Progenitor cell of endocrine pancreas (in vitro differentiated cells): ENCODE measurements at places on chromosomes 7 and 10. TPM values are rescaled to one million over a fixed set of nuclear protein-coding genes. Genes with fewer than 3 reads are reported as not detected.

DNA sequence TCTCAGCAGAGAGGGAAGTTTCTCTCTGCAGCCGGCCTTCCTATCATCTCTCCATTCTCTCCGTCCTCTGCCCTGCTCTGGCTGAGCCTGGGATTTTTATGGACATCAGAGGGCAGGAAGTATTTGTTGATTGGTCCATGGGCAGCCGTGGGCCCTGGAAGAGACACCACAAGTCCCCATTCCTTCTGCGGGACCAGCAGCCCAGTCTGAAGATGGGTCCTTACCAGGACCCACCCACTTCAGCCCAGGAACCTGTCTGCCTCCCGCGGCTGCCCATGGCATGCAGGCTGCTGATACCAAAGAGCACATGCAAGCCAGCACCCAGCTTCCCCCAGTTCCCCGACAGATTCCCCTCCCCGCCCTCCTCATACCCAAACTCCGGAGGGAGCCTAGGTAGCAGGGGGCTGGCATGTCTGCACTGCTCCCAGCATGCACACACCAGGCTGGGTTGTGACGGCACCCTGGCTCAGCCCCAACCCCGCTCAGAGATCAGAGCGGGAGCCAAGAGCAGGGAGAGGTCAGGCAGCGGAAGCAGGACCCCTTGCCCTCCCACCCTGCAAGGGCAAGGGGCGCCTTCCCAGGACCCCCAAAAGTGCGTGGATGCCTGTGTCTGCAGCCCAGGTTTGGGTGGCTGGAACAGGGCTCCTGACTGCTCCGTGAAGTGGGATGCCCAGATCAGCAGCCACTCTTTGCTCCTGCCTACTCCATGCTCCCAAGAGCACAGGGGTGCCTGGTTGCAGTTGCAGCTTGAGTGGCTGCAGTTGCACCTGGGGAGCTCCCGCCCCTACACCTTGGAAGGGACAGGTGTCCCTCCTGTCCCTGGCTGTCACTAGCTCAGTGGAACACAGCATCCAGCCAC, 538.6 kb upstream of the POT1 start:
- DNase-seq = no peak

GRCh38 chr7:111763221-111763801, 201.0 kb upstream of the IMMP2L start:
- DNase-seq = no peak

DNA sequence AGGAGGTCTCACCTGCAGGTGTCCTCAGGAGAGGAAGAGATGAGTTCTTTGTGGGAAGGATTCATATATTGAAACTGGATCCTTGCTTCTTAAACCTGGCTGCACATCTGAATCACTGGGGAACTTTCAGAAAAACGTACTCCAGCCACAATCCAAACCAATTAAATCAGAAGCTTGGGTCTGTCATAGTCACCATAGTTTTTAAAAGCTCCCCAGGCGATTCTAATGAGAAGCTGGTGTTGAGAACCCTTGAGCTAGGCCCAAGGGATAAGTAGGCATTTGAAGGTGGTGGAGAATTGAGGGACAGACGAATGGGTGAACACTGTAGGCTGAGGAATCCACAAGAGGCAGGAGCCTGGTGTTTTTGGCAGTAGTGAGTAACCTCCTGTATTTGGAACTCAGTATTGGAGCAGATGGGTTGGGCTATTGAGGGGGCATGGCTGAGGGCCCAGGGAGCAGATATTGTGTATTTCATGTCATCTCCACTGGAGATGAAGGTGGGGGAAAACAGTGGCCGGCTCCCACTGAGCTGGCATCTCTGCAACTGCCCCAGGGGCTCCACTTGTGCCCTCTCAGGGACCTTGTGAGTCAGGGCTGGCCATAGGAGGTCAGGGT, 14.5 kb downstream of the ADCYAP1R1 start:
- DNase-seq = no peak

GRCh38 chr10:20622531-20623211, 274.4 kb downstream of the NEBL start:
- no peak for DNase-seq

DNA sequence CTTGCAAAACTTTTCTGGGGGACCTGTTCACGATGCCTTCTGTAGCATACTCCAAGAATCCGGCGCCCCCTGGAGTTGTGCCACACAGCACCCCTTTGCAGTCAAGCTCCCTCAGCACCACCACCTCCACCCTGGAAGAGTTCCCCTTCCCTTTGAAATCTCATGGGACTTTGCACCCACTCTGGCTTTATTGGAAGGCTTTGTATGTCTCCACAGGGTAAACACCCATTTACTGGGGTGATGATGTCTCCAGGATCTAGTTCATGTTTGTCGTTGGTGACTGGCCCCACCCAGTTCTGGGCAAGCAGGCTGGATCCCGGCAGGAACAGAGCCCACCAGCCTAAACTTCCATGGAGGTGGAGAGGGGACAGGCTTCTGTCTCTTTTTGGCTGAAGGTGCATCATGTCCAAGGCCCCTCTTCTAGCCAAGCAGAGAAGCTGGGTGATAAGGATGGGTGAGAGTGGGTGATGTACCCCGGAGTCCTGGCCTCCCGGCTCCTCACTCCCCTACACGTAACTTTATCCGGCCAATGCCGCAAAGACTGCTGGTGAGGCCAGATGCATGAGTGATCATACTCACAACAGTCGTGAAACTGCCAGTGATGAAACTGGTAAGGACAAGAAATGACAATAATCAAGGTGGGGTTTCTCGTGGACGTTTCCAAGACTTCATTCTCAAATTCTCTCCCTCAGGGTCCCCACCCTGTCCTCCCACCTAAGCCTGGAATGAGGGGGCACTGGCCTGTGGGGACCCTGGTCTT, 695 bp upstream of the CLDN4 start:
- no peak for DNase-seq

The ANLN gene
- total RNA-seq = 37.2 and 40.6 TPM in 2 replicates

GRCh38 chr10:61918140-61918539, 16.6 kb downstream of the ARID5B start:
- DNase-seq = no peak

DNA sequence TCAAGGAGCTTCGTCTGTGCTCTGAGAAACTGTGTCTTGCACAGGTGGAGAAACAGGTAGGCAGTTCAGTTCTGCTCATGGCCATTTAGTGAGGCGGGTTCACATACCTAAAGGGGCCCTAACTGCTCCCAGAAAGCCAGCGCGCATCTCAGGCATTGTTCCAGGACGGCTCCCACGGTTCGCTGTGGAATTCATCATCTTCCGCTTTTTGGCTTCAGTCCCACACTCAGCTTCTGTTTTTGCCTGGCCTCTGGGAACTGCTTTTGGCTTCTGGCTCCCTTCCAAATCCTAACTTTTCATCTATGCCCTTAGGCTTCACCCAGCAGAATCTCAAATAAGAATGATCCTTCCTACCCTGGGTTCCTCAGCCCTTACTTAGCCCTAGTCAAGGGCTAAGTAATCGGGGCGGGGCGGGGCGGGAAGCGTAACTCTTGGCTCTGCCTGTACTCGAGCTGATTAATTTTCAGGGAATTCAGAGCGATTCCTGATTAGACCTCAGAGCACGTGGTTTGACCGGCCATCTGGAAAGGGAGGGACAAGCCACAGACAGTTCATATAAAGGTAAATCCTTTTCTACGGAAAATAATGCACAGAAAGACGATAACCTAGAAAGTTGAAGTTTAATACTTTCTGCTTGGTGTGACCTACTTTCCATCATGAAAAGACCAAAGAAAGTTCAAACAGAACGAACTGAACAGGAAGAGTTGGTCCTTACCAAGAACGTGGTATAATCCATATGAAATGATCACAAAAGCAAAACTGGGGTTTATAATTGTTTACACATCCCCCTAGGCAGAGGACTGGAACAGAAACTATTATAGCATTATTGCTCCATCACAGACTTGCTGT, 105.7 kb downstream of the ST8SIA6 start:
- no peak for DNase-seq

DNA sequence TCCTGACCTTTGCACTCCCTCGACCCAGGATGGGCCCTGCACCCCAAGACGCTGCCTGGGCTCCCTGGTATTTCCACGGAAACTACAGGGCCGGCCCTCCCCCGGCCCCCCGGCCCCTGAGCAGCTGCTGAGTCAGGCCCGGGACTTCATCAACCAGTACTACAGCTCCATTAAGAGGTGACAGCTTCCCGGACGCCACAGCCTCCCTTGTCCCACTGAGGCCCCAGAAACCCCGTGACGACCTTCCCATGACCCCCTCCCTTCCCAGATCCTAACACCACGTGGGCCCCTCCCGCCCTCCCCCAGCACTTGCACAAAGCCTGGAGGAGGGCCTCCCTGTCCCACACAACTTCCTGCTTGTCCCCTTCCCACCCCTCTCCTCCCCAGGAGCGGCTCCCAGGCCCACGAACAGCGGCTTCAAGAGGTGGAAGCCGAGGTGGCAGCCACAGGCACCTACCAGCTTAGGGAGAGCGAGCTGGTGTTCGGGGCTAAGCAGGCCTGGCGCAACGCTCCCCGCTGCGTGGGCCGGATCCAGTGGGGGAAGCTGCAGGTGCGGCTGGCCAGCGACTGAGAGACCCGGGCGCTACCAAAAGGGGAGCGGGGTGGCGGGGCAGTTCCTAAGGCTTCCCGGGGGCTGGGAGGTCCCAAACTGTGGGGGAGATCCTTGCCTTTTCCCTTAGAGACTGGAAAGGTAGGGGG, 5.7 kb downstream of the NOS3 start:
- no peak for DNase-seq

DNA sequence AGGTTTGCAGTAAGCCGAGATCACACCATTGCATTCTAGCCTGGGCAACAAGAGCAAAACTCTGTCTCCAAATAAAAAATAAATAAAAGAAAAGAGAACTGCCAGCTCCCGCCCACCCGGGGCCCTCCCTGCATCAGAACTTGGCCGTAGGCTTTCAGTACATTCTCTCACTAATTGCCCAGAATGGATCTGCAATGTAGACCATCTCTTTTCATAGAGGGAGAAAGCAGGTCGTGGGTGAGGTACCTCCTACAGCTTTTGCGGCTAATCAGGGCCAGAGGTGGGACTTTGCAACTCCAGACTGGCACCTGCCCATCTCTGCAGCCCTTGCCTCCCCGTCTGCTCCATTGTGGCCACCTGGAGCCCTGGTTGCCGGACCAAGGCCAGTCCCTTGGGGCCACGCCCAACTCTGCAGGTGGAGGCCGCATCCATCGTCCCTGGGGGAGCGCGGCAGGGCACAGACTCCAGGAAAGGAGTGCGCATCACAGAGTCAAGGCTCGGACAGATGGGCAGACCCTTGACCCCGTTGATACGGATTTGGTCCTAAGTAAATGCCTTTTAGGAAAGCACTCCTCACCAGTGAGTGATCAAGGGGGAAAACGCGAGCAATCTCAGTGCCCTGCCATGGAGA, 179.1 kb upstream of the SH2B2 start:
- no peak for DNase-seq

DNA sequence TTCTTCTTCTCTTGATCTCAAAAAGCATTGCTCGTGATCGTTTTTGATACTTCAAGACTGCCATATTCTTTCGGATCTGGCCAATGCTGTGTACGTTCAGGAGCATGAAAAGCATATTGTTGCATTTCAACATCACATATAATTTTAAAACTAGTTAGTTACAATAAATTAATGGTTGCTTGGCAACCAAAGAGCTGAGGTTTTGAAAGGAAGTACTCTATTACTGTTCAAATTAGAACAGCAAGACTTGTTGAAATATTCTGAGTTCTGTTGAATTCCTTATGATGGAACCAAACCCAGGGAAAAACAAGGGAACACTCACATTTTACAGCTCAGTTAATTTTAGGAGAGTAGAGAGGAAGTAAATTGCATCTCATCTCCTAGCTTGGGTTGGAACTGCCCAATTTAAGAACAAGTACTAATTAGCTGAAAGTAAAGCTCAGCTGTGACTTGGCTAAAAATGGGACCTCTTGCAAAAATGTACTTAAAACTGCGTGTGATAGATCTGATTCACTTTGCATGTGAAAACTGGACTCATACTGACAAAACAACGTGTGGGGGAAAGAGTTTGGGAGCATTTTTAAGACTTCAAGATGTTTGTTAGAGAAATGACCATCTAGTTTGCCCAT, 21.2 kb downstream of the OR9A2 start:
- DNase-seq = no peak

The CNNM1 gene
- total RNA-seq = 0.36 and 0.38 TPM in 2 replicates

- no peak for DNase-seq
Observed at GRCh38 chr10:73911553-73912004, 647 bp downstream of the PLAU start.
